ENCODE measurements at places on chromosomes 2 and 18.

DNA sequence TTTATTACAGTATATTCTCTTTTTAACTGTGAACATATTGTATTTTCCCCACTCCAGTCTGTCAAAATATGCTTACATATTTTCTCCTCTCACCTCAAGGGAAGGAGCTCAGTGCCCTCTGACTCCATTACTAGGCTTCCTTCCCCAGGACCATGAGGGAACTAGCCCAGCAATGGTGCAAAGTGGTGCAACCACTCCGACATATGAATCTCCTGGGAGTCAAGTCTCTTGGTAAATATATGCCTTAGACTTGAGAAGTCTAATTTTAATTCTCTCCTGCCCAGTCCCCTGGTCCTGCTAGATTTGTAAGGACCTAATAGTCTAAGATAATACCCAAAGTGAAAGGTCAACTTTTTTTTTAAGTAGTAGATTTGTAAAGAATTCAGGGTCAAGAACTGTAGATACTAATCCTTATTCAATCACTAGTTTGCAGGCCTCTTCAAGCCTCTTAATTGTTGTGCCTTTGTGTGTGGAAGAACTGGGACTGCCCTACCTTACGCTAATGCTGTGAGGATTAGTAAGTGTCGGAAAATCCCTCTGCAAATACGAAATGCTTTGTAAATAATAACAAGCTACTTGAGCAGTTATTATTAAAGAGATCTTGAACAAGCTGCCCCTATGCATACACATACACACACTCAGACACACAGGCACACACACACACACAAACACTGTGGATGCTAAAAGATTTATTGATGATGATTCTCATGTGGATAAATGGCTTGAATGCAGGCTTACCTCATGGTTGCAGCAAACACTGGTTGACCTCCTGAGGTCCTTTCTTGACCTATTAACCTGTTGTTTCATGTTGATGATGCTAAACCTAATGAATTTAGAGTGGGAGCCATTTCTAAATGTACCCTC is 251.2 kb upstream of the PARD3B start:
- DNase-seq = no peak

- DNase-seq = no peak
Observed at GRCh38 chr2:209496586-209496982, 72.7 kb downstream of the MAP2 start.

- DNase-seq = no peak
Observed at GRCh38 chr18:23908827-23909226, 105.7 kb upstream of the TTC39C start.

DNA sequence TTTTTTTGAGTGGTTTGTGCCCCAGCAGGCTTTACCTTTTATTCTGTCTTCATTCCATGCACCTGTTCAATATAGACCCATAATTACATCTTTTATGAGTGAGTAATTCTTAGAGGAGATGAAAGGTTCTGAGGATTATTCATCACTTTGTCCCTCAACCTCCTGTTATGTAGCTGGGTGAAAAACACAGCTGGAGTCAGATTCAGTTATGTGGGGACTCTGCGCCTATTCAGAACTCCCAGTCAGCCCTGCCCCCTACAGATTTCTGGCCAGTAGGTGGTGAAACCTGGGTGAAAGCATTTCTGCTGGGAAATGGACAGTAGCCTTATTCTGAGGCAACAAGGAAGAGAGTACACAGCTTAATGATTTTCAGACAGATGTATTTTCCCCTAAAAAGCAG is 107.8 kb downstream of the MGAT5 start:
- no peak for DNase-seq
